Kidney glomerular epithelial cell (primary cell): ENCODE measurements at places on chromosomes 5 and 9.

GRCh38 chr5:179606071-179606909, 17.2 kb downstream of the HNRNPH1 start:
- no peak for DNase-seq

DNA sequence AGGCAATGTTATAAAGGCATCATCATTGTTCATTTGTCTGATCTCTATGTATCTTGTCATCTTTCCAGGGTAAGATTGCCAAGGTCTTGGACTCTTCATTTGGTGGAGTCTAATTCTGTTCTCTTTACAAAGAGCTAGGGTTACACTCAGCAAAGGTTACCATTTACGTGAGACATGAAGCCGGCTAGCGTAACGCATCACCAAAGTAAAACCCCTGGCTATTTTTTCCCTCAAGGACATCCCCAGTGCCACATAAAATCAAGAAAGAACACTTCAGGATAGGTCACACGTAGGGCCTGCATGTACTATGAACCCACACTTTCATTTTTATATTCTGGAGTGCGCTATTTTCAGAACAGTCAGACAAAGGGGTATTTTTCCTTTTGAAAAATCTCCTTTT, 20.0 kb upstream of the MYOT start:
- DNase-seq: no peak

DNA sequence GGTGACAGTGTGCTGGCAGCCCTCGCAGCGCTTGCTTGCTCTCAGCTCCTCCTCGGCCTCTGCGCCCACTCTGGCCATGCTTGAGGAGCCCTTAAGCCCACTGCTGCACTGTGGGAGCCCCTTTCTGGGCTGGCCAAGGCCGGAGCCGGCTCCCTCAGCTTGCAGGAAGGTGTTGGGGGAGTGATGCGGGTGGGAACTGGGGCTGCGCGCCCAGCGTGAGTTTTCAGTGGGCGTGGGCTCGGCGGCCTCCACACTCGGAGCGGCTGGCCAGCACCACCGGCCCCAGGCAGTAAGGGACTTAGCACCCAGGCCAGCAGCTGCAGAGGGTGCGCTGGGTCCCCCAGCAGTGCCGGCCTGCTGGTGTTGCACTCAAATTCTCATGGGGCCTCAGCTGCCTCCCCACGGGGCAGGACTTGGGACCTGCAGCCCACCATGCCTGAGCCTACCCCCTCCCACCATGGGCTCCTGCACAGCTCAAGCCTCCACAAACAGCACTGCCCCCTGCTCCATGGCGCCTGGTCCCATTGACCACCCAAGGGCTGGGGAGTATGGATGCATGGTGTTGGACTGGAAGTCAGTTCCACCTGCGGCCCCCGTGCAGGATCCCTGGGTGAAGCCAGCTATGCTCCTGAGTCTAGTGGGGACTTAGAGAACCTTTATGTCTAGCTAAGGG, 223.1 kb upstream of the PTPRD start:
- no peak for DNase-seq

DNA sequence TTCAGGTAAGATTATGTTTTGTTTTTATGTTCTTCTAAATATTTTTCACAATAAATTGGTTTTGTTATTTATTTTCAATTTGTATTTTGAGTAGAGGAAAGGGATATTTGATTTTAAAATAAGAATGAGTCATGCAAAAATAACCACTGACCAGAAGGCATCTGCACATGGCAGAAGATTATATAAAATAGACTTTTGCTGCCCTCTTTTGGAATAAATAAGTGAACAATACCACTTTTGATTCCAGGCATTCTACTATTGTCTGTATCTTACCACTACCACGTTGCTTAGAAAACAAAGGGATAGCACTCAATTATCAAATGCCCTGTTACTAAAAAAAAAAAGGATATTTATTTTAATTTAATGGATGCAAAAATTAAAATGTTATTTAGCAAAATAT, 227.3 kb upstream of the ITGA1 start:
- peak; percentile 19 for DNase-seq

DNA sequence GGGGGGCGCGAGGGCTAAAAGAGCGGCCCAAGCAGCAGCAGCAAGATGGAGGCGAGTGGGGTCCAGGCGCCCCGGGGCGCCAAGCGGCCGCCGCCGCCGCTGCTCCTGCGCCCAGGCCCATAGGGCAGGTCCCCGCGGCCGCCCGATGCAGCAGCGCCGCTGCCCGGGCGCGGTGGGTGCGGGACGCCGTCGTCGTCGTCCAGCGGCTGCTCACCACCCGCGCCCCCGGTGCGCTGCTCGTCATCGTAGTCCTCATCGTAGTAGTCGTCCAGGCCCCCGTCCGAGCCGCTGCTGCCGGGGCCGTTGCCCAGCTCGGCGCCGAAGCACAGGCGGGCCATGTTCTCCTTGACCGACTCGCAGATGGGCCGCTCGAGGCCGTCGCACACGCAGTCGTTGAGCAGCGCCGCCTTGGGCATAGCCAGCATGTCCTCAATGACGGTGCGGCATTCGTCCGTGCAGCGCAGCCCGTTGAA, 1.5 kb downstream of the GAS1 start:
- peak; percentile 33 for DNase-seq

GRCh38 chr5:113217619-113218184, 217.1 kb downstream of the TSSK1B start:
- DNase-seq: no peak

DNA sequence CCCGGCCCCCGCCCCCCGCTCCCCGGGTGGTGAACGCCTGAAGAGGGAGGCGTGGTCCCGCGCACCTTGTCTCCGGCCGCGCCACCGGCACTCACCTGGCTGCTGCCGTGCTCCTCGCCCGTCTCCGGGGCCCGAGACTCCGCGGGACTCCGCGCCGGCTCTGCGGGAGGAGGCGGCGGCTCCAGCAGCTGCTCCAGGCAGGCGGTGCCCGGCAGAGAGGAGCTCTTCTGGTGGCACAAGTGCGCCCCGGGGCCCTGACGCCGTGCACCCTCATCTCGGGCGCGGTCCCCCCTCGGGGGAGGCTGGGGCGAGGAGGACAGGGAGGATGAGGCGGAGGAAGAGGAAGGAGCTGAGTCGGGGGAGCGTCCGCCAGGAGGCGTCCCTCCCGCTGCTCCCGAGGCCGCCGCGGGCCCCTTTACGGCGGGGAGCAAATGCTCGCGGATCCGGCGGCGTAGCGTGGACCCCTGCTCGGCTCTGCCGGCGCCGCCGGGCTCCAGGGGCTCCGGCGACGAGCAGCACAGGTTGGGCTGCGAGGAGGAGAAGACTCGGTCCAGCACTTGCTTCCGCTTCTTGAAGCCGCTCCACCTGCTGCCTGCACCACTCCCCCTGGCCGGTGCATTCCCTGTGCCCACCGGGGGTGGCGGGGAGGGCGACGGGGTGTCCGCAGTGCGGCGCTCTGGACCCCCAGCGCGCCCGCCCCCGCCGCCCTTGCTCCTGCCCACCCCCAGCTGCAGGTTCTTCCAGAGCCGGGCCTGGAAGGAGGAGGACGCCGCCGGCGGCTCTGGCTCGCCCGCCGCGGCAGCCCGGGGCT, 928 bp downstream of the MCTP1 start:
- peak; percentile 11 for DNase-seq

DNA sequence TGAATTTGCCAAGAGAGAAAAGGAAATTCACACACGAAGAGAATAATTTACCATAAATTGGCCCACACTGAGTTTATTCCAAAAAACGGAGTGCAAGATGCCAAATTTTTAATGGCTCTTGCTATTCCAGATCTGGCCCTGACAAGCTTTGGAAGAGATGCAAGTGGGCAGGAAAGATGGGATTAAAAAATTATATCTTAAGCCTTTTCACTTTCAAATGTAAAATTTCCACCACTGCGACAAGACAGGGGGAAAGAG, 352.4 kb downstream of the GLIS3 start:
- no peak for DNase-seq

GRCh38 chr9:95670122-95670521, 153.4 kb upstream of the PTCH1 start:
- no peak for DNase-seq

DNA sequence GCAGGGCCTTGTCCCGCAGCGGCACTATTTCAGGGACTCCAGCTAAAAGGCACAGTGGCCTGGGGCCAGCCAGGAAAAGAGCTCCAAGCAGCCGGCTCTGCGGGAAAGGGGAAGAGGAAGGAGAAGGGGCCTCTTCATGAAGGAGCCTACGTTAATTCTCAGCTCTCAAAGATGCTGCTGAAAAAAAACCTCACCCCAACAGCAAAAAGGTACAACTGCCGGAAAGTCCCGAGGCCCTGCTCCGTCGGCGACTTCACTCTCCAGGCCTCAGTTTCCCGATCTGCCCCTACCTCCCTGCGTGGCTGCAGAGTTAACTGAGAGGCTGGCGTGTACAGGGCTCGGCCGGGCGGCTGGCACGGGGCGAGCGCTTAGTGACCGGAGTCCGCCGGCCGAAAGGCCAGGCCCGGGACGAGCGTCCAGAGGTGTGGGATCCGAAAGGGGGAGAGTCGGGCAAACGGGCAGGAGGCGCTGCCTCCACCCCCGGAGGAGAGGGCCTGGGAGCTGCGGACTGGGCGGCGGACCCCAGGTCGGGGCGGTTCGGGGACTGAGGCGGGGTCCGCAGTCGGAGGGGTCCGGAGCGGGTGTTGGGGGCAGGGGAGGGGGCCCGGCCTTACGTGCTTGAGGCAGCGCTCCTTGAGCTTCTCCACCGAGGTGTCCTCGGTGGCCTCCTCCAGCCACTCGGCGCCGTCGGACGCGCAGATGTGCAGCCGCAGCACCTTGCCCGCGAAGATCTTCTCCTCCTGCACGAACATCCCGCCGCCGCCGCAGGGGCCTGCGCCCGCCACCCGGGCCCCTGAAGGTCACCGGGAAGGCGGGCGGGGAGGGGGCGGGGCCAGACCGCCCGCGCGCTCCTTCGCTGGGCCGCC, 529 bp downstream of the UBAC1 start:
- DNase-seq: no peak

- DNase-seq: no peak
Observed at GRCh38 chr9:131469951-131470350, 32.8 kb upstream of the POMT1 start.

GRCh38 chr5:172436078-172436878, 18.0 kb downstream of the SH3PXD2B start:
- DNase-seq: no peak

GRCh38 chr5:65483546-65484346, 2.0 kb upstream of the ADAMTS6 start:
- DNase-seq: peak; percentile 92

DNA sequence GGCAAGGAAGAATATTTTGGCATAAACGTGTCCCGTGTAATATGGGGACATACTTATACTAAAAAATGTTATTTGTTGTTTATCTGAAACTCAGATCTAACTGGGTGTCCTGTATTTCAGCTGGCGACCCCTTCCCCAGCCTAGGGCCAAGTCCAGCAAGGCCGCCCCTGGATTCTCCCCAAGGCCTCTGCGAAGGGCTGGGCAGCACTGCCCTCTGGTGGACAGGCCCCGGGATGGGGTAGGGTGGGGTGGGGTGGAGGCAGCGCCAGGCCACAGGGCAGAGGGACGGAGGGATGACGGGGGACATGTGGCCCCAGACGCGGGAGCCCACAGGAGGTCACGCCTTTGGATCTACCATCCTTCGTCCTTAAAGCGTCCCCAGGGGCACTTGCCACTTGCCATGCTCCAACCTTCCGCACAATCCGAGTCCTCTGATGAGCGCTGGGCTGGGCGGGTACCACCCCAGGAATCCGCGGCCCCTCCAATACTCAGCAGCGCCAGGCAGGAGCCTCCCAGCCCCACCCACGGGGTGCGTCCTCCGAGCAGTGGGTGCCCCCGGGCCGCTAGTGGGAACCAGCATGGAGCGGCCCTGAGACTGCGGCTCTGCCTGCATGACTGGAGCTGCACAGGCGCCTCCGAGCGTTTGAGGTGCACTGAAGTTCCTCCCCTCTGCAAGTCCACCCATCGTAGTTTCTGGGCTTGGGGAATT, 7.1 kb upstream of the AGPAT2 start:
- no peak for DNase-seq

GRCh38 chr5:113614191-113614590, 100.7 kb downstream of the YTHDC2 start:
- no peak for DNase-seq

GRCh38 chr5:77994943-77995342, 218.8 kb upstream of the TBCA start:
- no peak for DNase-seq

- DNase-seq: no peak
Observed at GRCh38 chr9:125099816-125100215, 43.5 kb downstream of the SCAI start.

GRCh38 chr9:90998573-90998972, 197.0 kb downstream of the SYK start:
- no peak for DNase-seq

DNA sequence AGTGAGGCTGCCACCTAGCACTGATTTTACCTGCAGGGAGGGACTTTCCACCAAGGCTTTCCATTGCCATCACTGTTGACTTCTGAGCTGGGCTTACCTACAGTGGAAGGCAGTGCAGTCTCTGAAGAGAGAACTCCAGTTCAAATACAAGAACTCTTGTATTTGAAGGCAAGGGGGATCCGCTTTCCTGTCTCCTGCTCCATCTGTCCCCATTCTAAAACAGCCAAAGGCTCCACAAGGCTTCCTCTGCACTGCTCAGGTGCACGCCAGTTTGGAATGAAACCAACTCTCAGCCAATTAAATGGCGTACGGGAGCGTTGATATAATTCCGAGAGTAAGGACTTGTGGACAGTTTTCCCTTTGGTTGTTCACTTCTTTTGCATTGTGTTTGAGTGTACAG, 66.0 kb upstream of the CXCL14 start:
- DNase-seq: no peak

DNA sequence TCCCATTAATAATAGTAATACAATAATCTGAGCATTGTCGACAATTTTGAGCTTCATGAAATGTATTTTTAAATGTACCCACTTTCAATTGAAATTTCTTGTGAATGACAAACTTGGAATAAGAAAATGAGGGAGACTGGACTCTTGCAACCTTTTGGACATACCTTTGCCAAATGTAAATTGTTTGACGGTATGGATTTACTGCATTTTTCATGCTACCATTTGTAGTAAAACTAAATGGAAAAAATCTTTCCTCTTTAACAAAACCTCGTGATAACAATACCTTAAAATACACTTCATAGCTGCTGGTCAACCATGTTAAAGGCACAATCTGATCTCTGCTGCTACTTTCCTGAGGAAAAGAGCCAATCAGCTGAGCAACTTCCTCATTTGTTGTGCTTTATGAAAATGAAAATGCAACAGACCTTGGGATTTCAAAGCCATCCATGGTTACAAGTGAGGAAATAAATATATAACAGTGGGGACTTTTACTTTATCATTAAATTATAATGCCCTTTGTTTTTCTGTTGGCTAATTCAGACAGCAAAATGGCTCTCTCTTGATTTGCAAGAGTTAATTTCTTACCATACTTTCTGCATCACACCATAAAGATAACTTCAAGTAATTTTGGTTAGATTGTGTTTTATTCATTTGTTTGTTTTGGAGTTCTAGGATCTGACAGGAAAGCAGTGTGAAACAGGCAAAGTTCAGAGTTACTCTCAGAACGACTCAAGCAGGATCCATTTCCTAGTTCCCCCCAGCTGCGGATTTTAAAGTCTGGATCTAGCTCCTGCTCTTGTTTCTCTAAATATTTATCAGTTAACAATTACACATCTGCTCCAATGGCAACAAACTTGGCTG, 1.1 kb downstream of the ALDH1A1 start:
- no peak for DNase-seq

- DNase-seq: no peak
Observed at GRCh38 chr5:137446615-137447014, 52.5 kb downstream of the SPOCK1 start.
